Hematopoietic multipotent progenitor cell treated with erythropoietin and hydrocortisone succinate and interleukin-3 and kit ligand, for 15 days (in vitro differentiated cells): ENCODE measurements at places on chromosomes 5 and 9.

DNA sequence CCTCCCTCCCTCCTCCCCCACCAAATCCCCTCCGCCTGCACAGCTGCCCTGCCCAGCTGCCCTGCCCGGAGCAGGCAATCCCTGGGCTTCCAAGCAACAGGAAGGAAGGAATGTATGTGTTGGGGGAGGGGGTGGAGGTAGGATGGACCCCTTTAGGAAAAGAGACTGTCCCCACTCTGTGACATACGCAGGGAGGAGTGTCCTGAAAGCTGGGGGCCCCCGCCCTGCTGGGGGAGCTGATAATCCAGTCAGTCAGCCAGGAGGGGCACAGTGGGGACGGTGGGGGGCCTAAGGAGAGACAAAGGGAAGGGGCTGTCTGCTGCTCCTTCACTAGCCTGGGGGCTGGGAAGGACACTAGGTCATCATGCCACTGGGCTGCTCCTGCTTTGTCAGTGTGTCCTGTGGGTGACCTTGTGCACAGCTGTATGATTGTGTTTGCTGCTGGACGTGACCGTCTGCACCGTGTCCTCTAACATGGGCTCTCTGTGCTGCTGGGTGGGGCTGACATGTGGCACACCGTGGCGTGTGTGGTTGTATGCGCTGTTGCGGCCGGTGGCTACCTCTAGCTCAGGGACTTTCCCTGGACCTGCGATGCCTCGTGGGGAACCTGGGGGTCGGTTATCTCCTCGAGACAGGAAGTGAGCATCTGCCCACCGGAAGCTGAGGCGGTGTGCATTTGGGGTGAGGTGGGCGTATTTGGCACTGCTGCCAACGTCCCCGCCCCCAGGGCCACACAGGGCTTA is 3.0 kb downstream of the N4BP3 start:
- DNase-seq, result no peak

DNA sequence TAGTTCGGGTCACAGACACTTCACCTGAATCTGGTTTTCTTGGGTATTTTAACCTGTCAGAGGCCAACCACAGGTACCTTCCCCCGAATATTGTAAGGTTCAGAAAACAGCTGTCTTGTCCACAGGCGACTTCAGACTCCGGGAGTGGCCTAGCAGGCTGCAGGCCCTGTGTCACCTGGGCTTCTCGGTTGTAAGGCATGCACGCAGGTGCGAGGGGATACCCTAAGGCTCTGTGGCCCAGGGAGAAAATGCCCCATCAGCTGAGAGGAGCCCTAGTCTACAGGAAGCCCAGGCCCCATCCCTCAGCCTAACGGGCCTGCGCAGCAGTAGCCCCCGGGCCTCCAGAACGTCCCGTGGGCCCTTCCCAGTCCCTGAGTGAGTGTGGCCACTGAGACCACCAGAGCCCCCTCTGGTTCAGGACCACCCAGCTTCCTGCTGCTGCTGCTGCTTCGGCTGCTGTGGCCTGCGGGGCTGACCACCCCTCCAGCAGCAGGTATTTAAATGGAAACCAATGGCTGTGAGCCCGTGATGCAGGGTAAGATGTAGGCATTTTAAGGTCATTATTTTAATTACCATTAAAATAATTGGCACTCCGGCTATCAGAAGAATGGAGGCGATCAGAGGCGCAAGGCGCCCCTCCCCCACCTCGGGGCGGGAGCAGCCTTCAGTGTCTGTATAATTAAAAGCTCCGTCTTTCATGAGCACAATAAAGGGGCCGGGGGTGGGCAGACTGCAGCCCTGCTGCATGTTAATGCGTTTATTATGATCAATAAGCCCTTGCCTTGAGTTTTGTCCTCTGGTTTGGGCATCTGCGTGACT is 65.4 kb downstream of the PSMB7 start:
- DNase-seq, result no peak

GRCh38 chr9:97831843-97832636 is 21.0 kb upstream of the FOXE1 start:
- no peak for DNase-seq

- DNase-seq, result no peak
Observed at GRCh38 chr9:18477121-18477660, 3.2 kb downstream of the ADAMTSL1 start.

DNA sequence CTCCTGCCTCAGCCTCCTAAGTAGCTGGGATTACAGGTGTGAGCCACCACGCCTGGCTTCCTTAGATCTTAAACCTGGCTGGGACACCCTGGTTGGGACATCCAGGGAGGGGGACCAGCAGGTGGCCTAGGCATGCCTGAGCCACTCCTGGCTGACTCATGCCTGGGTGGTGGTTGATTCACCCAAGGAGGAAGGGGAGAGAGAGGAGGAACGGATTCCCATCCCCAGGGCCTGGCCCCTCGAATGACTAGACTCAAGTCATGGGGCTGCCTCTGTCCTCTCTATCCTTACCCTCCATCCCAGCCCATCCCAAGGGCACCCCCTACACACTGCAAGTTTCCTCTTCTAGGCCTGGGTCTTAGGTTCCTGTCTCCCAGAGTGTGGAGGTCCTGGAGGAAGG is 12.7 kb downstream of the EEIG1 start:
- no peak for DNase-seq
